ENCODE measurements at places on chromosomes 5 and 9. TPM values are rescaled to one million over a fixed set of nuclear protein-coding genes. Genes with fewer than 3 reads are reported as not detected.

The NUDCD2 gene
- 3.4 TPM for total RNA-seq

The PHPT1 gene
- total RNA-seq = 118 TPM

The ROPN1L gene
- total RNA-seq = 0.32 TPM

The PKN3 gene
- 9.7 TPM for total RNA-seq

The CCDC187 gene
- total RNA-seq = not detected

The SPTAN1 gene
- total RNA-seq = 226 TPM

The PDE4D gene
- total RNA-seq = 13.3 TPM

The CCDC192 gene
- not detected for total RNA-seq

The LHX6 gene
- 1.8 TPM for total RNA-seq

The GPX3 gene
- 15.9 TPM for total RNA-seq

The NRG2 gene
- total RNA-seq = not detected

The DIRAS2 gene
- 3.1 TPM for total RNA-seq

The IFNB1 gene
- not detected for total RNA-seq

The ENTREP1 gene
- 0.81 TPM for total RNA-seq

The GABRA6 gene
- not detected for total RNA-seq

The ARHGEF37 gene
- total RNA-seq = 6.3 TPM

The KCNIP1 gene
- total RNA-seq = not detected

The HAVCR2 gene
- not detected for total RNA-seq

The FAM219A gene
- total RNA-seq = 19.3 TPM
